ENCODE measurements at places on chromosomes 1 and 21. TPM values are rescaled to one million over a fixed set of nuclear protein-coding genes. Genes with fewer than 3 reads are reported as not detected.

The BGLAP gene
- not detected for total RNA-seq

The KIF21B gene
- total RNA-seq, result 155 TPM

The CFAP107 gene
- total RNA-seq, result 3.0 TPM

The CD247 gene
- 4.8 TPM for total RNA-seq

The F5 gene
- 0.92 TPM for total RNA-seq

The SLAMF9 gene
- not detected for total RNA-seq

The CFHR5 gene
- total RNA-seq, result not detected

The TMEM61 gene
- total RNA-seq, result 1.4 TPM

All from diencephalon (tissue), 1 donor.